ENCODE measurements at places on chromosomes 3 and 15.
A peak's percentile ranks its signal among the peaks of the same experiment; 100 is the strongest.

- DNase-seq, result peak; percentile 81
Observed at GRCh38 chr15:74869726-74870407, 3.3 kb downstream of the SCAMP2 start.

DNA sequence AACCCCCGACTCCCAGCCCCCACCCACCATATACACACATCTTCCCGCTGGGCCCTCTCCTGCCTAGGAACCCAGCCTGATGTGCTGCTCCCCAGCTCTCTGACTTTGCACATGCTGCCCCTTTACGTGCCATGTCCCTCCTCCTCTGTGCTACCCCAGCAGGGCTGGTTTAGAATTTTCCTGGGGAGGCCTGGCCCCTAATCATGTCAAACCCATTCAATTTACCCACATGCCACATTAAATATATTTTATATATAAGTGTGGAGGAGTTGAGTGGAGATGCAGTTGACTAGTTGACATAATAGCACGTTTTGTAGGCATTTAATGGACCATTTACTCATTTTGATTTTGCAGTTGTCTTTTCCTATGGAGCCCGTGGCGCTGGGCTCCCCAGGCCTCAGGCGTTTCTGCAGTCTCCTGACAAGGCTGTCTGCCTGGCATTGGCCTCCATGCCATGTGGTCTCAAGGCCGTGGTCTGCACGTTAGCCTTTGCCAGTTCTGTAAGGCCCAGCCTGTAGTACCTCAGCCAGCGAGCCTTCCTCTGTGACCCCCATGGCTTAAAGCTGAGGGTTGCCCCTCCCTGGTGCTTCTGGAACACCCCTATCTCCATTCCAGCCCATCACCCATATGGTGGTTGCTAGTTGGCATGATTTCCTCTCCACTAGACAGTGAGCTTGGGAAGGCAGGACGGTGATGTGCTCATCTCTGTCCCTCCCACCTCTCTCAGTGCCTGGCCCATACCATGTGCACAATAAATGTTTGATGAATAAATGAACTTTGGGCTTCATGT is 155.8 kb downstream of the TLE3 start:
- no peak for DNase-seq

DNA sequence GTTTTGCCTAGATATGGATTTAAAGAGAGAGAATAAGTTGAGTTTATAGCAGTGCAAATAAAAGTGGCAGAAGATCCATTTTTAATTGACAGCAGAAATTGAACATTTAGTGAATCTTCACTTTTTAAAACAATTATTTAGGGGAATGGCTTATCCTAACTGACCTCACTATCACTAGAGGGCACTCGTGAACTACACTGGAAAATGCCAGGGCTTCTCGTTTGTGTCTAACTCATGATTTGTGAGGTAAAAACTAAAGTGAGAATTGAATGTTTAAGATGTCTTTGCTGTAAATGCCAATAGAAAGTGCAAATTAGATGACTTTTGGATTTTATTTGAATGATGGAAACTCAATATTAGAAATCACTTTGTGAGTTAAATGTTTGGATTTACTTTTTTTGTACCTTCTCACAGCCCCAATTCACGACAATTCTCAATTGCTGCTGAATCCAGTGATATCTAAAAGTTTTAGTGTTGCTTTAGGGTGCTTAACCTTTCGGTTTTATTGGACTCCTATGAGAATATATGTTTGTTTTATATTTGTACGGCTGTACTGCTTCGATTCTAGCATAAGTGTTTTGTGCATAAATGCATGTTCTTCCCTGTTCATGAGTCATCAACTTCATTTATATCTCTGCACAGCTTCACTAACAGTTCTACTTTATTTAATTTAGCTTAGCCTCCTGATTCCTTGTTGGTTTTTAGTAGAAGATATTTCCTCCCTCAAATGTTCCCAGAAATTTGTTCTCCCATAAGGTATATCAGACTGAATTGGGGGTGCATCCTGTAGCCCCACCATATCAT is 462.1 kb downstream of the MFSD1 start:
- DNase-seq, result no peak

DNA sequence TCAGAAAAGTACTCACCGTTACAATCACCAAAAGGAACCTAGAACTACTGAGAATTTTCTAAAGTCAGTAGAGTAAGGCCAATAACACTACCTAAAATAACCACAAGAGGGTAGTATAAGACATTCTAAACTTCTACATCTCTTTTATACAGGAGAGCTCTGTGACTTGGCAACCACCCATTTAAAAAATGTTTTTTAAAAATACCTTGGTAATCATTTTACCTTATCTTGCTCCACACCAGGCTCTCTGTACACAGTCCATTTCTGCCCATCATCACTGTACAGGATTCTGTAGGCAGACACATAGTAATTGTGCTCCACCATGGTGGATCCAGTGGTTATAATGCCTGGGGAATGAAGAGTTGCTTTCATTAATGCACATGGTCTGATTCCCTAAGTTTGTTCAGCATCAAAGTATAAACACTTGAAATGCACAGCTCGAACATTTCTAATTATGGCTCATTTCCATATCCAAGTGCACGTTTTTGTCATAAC is 54.5 kb downstream of the ST3GAL6 start:
- no peak for DNase-seq

DNA sequence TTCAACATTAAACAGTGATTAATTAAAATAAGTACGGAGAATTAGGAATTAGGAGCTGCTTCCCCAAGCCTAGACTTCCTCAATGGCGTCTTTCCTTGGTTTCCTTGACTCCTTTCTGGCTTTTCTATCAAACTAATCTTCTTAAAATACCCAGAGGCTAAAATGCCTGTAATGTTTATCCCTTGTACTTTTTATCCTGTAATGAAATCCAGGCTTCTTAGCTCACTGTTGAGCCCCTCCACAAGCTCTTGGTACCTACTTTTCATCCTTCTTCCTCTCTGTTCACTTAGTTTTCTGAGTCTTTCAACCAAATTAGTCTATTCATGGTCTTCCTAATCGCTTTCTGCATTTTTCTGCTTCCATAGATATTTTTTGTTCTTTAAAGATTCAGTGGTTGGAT is 6.9 kb upstream of the UBE2E1 start:
- no peak for DNase-seq

- no peak for DNase-seq
Observed at GRCh38 chr3:69747511-69748258, 8.4 kb downstream of the MITF start.

DNA sequence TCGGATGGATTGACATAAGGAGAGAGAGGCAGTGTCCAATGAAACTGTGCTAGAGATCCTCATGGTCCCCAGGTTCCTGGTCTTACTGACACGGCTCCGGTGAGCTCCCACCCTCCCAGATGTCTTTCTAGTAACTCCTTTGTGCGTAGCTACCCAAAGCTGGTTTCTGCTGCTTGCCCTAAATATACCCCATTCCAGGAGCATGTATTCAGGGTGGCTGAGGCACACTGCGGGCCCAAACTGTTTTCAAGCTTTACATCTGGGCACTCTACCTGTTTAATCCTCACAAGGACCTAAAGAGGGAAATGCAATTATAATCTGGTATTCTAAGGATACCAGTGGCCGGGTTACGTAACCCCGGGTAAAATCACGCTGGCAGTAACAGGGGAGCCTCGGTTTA is 161.2 kb upstream of the NSMCE3 start:
- no peak for DNase-seq

DNA sequence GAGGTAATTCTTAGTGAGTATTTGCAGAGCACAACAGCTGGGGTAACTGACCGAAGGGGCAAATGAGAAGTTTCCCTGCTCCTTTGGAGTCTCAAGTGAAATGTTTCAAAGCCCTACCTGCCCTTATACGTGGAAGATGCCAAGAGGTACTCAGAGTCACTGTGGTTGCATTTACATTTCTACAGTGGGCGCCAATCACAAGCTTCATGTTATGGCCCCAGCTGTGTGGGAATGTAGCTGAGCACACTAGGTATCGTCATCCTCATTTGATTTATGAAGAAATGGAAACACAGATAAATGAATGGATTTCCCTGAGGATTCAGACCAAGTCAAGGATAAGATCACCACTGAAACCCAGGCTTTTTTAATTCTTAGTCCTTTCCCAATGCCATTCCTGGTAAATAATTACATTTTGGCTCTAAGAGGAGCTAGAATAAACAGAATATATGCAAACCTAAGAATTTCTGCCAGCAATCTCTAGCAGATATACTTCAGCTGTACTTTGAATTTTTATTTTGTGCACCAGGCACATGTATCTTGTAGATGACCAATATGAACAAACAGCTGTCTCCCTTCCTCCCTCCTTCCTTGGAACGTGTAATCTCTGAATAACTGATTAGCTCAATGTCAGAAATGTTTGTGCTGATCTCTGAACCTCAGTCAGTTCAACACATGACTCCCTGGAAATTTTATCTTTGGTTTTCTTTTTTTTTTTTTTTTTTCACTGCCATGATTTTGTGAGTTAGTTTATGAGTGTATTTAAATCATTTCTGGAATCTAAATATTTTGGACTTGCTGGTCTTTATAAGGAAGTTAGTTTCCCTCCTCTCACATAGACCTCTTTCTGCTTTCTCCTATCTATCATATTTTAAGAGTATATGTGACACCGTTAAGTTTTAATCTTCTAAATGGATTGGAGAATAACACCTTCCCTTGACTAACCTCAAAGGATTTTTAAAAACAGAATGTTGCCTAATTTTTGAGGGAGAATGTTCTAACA is 69.2 kb downstream of the MAP2K5 start:
- DNase-seq, result no peak

DNA sequence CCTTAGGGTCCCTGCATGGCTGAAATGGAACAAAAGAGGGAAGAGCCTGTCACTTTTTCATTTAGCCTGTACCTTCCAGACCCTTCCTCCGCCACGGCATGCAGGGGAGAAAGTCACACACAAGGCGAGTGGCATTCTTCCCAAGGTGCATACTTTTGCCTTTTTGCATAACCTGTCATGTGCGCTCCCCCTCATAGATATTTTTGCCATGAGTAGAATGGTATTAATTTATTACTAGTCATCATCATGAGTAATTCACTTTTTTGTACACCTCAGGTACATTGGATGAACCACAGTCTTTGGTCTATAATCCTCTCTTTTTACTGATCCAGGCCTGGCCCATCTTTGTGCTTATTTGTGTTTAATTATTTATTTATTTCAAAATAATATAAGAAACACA is 8.9 kb upstream of the BUB1B start:
- no peak for DNase-seq

DNA sequence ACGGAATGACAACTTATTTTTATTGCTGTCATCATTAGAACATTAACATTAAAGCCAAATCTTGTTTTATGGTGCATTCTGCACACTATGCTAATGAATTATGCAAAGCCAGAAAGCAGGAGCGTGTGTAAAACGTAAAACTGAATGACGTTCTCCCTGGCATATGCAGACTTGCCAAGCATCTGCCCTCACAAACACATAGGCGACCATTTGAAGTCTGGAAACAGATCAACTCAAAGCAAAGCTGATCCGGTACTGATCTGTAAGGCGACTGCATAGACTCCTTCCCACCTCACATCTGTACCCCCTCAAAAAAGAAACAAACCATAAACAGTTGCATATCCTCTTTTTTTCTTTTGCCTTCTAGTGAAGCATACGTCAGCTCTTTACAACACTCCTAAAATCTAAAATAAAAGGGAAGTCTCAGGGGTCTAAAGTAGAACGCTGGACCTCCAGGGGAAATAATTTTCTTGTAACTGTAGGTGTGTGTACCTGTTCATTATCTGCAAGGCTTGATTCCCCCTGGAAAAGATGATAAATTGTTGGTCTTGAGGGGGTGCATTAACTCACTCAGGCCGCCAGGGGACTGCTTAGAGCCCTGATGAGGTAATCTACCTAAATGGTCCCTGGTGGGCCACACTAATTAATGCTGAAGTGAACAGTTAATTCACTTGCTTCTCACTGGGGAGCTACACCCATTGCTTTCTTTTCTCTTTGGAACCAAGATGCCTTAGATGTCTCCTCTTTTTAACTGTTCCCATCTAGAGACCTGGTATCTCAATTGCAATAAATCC is 231.4 kb downstream of the CDIN1 start:
- DNase-seq, result no peak

DNA sequence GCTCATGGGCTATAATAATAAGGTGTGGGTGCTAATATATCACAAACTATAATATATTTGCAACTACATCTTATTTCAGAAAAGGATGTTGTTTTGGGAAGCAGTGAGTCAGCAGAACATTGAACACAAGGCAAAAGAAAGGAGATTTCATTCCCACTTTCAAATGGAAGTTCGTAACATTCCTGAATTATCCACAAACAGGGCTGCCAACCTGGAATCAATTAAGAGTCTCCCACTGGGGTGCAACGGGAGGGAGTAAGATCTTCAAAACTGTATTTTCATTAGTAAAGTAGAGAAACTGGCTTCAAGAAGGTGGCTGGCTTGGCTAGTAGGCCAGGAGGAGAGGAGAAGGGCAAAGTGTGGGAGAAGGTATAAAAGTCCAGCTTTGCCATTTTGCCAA is 479.6 kb downstream of the CNTN3 start:
- no peak for DNase-seq

DNA sequence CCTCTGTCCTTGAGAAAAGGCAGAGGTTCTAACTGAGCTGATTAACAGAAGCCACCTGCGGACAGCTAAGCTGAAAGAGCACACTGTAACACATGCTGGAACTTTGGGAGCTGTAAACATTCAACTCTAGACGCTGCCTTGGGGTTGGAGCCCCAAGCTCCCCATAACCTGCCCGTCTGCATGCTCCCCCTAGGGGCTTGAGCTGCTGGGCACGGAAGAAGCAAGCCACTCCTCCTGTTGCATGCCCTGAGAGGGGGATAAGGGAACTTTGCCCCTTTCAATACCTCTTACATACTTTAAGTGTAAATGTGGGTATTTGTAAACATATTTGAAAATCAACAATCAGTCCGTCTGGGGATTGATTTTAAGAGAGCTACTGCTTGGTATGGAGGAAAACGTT is 188.4 kb downstream of the ADAMTSL3 start:
- no peak for DNase-seq

DNA sequence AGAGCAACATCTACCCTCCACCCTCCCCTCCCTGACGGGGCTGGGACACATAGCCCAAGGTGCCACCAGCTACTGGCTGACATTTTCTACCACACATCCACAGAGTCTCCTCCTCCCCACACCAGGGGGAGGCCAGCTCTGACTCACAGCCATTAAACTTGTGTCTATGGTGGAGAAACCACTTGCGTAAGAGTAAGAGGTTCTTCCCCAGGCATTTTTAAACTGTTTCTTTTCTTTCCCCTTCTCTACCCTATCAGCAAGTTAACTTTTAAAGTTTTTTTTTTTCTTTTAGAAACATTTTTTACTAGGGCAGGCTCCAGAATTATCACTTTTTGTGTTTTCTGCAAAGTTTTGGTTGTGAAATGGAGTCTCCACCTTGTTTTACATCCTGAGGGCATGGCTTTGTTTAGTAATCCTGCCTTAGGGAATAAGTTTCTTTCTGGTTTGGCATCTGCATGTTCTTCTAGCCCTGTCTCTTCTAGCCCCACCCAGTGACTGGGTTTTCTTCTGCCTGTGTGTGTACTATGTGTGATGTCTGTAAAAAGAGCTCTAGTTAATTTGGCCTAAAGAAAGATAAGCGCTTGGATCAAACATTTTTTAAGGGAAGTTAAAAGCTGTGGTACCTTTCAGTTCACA is 148.8 kb upstream of the GADL1 start:
- no peak for DNase-seq

DNA sequence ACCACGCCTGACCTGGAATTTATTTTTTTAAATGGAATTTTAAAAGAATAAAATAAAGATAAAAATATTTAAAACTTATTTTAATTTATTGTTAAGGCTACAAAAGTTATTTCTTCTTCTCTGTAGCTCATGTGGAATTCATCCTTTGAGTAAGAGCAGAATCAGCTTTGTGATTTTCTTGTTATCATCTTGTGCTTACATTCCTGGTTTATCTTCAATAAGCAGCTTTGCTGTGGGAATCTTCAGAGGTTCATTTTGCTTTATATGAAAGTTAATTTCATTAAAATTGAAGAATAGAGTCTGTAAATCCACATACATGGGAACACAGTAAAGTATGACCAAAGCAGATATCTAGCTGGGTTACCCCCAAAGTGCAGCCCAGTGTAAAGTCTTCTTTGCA is 35.4 kb upstream of the ARL8B start:
- no peak for DNase-seq

Measured in transverse colon (tissue), 4 donors.